ENCODE measurements at places on chromosomes 1 and 21.

- DNase-seq: no peak
These were observed 81.1 kb upstream of the ST6GALNAC5 start for GRCh38 chr1:76786222-76786621.

DNA sequence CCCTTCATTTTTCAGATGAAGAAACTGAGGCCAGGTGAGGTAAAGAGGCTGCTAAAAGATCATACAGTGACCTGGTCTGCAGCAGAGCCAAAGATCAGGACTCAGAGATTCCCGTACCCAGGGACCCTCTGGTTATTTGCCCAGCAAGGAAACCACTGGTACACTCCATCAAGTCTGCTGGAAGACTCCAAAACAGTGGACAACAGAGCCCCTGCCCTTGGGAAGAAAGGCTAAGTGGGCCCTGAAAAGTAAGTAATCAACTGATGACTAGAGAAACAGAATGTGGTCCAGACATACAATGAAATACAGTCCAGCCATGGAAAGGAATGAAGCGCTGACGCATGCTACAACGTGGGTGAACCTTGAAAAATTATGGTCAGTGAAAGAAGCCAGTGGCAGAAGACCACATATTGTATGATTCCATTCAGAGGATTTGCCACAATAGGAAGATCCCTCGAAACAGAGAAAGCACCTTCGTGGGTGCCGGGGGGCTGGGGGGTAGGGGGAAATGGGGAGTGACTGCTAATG lies 106.4 kb downstream of the ETS2 start:
- DNase-seq: no peak

DNA sequence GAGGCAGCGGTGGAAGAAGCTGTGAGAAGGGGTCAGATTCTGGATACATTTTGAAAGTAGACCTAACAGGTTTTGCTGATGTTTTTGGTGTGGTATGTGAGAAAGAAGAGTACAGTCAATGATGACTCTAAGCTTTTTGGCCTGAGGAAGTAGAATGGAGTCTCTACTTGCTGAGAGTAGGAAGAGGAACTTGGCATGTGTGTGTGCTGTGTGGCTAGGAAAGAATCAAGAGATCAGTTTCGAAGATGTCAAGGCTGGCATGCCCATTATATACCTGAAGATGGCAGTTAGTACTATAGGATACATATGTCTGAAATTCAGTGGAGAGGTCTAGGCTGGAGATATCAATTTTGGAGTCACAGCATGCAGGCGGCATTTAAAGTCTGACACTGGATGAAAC lies 64.4 kb downstream of the MAB21L3 start:
- DNase-seq: no peak

DNA sequence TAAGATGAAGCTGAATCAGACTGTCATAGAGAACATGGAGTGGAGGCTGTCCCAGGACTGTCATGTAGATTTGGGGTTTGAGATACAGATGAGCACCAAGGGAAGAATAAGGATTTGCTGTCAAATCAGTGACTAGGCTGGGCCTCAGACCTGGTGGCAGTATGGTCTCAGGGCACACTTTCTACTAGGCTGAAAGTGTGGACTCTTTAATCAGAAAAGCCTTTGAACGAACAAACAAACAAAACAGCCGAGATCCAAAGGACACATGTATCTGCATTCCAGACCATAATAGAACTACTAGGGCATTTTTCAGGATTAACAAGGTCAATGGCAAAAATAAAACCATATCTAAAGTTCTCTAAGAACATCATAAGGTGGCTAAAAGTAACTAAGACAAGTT lies 2.9 kb downstream of the OR10J1 start:
- DNase-seq: no peak

GRCh38 chr1:168178227-168178637 lies 530 bp upstream of the TIPRL start:
- no peak for DNase-seq

GRCh38 chr21:45534636-45535331 lies 7.5 kb downstream of the SLC19A1 start:
- no peak for DNase-seq

DNA sequence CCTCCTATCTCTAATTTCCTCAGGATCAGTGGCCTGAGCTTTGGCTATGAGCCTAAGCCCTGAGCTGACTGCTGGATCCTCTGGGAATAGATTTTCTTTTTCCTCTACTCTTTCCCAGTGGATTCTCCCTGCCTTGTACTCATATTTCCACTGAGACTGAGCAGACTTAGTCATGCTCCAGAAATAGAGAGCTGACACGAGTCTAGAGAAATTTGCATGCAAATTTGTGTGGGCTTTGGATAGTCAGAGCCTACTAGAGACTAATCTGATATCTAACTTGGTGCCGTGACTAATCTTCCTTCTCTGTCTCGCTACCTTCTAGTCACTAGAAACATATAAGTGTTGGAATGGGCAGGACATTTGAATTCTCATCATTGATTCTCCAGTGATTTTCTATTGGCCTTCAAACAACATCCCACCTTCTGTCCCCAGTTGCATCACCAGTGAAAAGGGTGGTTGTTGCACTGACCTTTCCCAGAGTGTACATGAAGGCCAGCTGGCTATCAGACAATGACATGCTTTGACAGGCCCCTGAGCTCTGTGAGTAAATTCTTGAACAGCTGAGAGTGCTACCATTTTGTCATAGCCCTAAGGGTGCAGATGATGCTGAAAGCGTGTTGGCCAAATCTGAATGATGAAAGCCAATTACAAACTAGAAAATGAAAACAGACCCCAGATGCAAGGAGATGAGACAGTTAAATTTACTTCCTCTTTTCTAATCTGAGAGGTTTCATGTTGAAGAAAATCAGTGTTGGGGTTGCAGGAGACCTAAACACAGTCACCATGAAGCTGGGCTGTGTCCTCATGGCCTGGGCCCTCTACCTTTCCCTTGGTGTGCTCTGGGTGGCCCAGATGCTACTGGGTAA lies at the start of gene FCRLA:
Gene FCRLA, plus strand, starts transcription at position 748 of the 866 bp plus-strand sequence. Its CDS starts 36 bp downstream, at position 784.
- DNase-seq: peak; percentile 59

- DNase-seq: no peak
These were observed 48.7 kb upstream of the TNR start for GRCh38 chr1:175792136-175792535.

Measured in NCI-H526 treated with DMSO at 0.1 percent for 48 hours (cell line).